Stimulated activated CD8-positive, alpha-beta memory T cell treated with anti-CD3 and anti-CD28 coated beads, Interleukin-4, amount 100 ng/mL, for 24 hours (primary cell): ENCODE measurements at places on chromosomes 7 and 10.

GRCh38 chr7:44632196-44632595 lies 25.8 kb downstream of the OGDH start:
- no peak for DNase-seq

DNA sequence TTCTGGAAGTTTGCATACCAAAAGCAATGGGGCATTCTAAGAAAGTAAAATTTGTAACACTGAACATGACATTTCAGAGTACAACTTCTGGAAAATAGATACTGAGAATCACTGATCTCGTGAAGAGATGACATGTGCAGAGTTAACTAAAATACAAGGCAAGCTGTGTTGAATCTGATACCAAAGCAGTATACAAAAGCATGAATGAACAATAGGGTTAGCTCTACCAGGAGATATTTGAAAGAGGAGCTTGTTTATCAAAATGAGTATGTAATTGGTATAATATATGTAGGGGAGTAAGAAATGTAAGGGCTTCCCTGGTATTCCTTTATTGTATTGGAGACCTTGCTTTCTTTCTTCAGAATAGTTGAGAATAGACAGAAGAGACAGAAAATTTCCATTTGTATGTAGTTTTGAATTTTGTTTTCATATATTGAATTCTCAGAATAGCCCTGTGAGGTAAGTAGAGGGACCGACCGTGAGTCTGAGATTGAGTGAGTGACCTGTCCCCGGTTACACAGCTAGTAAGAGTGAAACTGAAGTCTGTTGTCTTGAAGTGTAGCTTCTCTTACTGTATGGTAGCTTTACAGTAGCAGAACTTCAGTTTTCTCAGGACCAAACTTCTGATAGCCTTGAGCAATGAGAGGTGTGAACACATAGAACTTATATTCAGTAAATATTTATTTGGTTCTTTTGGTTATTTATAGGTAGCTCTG lies 5.0 kb downstream of the HBP1 start:
- DNase-seq: no peak

DNA sequence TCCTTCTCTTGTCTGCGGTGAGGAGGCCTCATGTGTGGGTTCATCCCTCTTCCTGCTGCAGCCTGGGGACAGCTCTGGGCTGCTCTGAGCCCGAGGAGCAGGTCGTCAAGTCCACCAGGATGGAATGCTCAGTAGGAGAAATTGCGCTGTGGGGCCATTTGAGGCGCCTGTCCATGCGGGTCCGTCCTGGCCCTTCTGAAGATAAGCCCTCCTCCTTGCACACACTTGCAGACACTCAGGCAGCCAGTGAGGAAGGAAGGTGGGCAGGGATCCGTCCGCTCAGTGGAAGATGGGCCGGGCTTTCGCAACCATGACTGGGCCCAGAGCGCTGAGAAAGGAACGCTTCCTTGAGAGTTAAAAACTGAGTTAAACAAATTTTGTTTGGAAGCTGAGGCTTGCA lies 356.8 kb downstream of the GLRX3 start:
- DNase-seq: no peak

DNA sequence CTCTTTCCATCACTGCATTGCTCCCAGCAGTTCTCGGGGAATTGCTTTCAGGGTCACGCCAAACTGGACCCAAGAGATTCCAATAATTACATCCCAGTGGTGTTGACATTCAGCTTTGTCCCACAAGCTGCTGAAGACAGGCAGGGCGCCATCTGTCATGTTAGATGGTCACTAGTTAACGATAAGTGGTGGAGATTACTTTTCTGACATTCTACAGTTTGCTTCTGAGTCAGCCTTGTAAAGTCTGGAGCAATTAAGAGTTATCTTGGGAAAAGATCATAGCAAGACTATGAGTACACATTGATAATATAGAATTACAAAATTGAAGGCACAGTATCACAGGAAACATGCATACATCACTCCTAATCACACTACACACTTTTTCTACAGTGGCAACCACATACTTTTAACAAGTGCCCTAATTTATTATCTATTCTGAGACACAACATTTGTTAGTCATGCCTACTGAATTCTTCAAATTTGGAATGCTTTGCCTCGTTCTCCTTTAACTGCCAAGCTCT lies 41.9 kb downstream of the SEMA3C start:
- no peak for DNase-seq

GRCh38 chr10:114550756-114551635 lies 107.1 kb downstream of the ABLIM1 start:
- no peak for DNase-seq

DNA sequence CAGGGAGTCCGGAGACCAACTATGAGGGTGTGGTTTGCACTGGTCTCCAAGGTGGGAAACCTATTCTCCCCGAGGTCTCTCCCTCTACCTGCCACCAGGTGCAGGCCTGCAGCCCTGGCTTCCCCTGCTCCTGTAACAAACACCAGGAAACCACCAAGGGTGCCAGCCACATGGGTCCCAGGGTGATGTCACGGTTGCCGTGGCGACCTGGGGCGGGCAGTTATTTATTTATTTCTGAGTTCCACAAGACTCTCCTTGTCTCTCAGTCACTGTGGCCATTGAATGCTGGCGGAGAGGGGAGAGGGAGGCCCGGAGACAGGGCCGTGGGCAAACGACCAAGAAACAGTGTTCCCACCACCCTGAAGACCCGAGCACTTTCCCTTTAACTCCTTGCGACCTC lies 27.0 kb downstream of the MMD2 start:
- DNase-seq: no peak
